ENCODE measurements at places on chromosomes 12 and 14.

- no peak for DNase-seq
Observed at GRCh38 chr12:27107986-27108385, 25.6 kb upstream of the C12orf71 start.

DNA sequence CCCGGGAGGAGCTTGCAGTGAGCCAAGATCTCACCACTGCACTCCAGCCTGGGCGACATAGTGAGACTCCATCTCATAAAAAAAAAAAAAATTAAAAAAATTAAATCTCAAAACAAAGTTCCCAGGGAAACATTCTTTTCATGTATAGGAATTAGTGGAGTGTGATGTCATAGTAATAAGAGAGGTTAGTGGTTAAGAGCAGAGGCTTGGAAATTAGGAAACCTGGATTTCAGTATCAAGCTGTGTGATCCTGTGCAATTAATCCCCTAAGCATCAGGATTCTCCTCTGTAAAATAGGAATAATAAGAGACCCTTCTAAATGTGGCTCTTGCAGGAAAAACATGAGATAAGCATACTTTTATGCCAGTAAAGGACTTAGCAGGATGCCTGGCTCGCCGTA, 3.1 kb upstream of the TXNRD1 start:
- DNase-seq: no peak

DNA sequence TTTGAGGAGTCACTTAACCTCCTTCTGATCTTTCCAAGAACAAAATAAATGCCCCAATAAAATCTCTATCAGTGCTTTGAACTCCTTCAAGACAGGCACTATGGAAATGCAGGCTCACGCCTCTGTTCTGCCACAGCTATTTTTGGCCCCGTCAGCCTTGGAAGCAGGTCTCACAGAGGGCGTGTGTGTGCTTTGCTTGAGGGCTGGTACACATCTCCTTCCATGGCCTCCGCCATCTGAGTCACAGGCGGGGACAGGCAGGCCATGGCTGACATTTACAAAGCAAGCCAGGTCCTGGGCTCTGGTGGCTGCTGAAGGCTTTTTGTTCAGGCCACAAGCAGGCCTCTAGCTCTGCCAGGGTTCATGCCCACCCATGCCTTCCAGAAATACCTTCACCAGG, 16.0 kb downstream of the PRIMA1 start:
- DNase-seq: no peak

DNA sequence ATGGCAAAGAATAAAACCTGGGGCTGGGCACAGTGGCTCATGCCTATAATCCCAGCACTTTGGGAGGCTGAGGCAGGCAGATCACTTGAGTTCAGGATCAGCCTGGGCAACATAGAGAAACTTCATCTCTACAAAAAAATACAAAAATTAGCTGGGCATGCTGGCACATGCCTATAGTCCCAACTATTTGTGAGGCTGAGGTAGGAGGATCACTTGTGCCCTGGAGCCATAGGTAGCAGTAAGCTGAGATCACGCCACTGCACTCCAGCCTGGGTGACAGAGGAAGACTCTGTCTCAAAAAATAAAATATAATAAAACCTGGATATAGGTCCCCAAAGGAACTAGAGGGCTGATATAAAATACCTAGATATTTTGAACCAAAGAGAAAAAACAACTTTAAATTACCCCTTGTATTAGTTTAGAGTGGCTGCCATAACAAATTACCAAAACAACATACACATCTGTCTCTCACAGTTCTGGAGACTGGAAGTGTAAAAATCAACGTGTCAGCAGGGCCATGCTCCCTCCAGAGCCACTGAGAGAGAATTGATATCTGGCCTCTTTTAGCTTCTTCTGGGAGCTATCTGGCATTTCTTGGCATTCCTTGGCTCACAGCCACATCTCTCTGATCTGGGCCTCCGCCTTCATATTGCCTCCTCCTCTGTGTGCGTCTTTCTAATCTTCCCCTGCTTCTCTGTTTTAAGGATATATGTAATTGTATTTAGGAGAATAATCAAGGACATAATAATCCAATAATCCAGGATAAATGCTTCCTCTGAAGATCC, 47.9 kb upstream of the ATF7IP start:
- no peak for DNase-seq

DNA sequence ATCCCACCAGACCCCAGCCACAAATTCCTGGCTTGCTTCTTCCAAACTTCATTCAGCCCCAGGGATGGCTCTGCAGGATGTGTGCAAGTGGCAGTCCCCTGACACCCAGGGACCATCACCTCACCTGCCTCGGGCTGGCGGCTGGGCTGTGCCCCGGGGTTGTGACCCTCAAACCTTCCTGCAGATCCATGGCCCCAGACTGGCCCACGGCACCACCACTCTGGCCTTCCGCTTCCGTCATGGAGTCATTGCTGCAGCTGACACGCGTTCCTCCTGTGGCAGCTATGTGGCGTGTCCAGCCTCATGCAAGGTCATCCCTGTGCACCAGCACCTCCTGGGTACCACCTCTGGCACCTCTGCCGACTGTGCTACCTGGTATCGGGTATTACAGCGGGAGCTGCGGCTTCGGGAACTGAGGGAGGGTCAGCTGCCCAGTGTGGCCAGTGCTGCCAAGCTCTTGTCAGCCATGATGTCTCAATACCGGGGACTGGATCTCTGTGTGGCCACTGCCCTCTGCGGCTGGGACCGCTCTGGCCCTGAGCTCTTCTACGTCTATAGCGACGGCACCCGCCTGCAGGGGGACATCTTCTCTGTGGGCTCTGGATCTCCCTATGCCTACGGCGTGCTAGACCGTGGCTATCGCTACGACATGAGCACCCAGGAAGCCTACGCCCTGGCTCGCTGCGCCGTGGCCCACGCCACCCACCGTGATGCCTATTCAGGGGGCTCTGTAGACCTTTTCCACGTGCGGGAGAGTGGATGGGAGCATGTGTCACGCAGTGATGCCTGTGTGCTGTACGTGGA, at the start of gene PSMB11:
TSS of gene PSMB11 (plus strand) at position 51 of the 804 bp plus-strand sequence. CDS start at position 65, 14 bp downstream.
- DNase-seq: no peak

DNA sequence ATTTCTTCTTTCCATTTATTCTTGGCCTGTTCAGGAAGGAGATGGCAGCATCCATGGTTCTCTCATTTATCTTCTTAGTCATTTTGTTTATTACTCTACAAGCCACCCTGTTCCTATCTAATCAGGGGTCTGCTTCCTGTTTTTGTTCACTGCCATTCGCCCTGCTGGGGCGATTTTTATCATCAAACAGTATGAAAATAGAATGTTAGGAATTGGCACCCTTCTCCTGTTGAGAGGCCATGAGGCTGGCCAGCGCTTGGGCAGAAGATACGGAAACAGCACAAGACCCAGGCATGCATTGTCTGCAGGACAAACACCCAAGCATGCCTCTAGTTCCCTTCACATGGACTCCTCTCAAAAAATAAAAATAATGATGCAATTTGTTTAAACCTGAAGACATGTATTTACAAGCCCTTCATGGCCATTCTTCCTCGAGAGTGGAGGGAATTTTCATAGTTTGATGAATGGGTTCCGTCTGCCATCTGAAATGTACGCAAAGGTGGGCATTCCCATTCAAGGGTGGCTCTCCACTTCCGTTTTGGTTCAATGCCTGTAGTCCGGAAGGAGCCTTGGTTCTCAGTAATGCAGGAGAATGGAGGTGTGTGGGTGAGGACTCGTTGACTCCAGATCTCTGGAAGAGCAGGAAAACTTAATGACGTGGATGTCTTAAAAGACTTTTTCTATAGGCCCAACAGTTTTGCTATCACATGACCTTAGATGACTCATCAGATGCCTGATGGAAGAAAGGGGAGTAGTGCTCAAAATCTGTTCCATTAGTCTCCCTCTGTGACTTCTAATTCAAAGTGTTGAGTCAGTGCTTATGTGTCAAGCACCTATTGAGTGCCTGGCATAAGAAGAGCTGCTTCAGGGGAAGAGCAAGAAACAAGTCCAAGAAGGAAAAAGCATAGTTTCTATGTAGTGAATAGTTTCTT, 252.4 kb upstream of the TBX3 start:
- no peak for DNase-seq

Data from SK-N-SH (cell line).